Pulmonary artery endothelial cell (primary cell): ENCODE measurements at places on chromosomes 3 and 15. TPM values are rescaled to one million over a fixed set of nuclear protein-coding genes. Genes with fewer than 3 reads are reported as not detected.

Gene RARRES1
- 2.4 and 4.9 TPM in 2 replicates for total RNA-seq

DNA sequence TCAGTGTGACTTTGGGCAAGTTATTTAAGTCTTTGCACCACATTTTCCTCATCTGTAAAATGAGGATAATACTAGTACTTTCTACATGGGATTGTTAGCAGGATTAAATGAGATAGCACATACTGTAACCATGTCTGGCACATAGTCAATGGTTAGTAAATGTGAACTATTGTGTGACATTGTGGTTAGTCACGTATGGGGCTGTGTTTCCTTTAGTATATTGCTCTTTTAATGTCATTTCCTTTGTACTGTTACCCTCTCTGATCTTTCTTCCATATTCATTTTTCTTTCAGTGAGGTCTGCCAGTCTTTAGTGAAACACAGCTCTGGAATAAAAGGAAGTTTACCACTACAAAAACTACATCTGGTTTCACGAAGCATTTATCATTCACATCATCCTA, 21.4 kb downstream of the OPA1 start:
- DNase-seq, result no peak

GRCh38 chr15:96207377-96208006, 123.0 kb upstream of the NR2F2 start:
- no peak for DNase-seq

Gene FRMD5
- total RNA-seq, result 25.1 and 33.3 TPM in 2 replicates

DNA sequence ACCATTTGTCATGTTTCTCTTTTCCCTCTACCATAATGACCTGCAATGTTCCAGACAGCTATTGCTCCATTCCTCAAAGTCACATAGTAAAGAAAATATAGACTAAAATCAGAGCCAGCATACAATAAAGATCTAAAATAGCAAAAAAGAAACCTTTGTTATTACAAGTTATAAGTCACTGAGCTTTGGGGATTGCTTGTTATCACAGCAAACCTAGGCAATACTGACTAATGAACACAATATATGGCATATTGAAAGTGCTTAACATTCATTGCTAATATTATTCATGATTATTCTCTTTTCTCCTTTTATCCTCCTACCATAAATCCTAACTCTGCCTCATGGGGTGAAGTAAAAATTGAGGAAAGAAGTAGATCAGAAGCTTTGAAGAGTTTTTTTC, 27.4 kb upstream of the TIPARP start:
- DNase-seq, result no peak

- DNase-seq, result no peak
Observed at GRCh38 chr3:144868506-144868905, 896.9 kb downstream of the DIPK2A start.

Gene STAC
- not detected in 2 replicates for total RNA-seq

- DNase-seq, result no peak
Observed at GRCh38 chr15:38040615-38041014, 106.2 kb downstream of the TMCO5A start.

Gene LTK
- total RNA-seq, result 0.07 and 0.18 TPM in 2 replicates

Gene SCN10A
- 0.11 and 0.20 TPM in 2 replicates for total RNA-seq

DNA sequence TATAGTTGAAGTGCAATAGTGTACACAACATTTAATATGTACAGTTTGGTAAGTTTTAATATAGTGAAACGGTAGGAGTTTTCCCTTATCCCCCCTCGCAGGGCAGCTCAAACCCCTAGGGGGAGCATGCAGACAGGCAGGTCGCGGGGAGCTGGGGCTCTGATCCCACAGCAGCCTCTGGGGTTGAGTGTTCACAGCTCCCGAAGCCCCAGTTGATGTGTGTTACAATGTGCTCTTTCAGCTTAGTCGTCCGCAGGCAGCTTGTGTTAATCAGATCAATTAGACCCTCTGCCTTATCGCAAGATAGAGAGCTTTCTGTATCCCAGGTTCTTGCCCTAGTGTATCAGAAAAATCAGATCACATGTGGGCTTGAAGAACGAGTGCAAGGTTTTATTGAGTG, 143.1 kb upstream of the CHRNA7 start:
- DNase-seq, result no peak

DNA sequence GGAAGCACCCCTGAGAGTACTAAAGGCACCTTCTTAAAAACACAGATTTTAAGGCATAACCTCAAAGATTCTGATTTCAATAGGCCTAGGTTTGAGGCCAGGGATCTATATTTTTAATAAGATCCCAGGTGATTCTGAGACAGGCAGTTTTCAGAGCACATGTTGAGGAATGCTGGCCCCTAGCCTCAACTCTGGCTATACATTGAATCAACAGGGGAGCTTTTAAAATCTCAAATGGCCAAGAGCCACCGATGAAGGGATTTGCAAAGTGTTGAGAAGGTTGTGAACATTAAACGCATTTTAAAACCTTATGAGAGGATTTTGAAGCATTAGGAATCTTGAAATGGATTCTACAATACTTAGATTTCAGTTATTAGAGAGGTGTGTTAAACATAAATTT, 268.8 kb upstream of the ARHGEF26 start:
- DNase-seq, result no peak

DNA sequence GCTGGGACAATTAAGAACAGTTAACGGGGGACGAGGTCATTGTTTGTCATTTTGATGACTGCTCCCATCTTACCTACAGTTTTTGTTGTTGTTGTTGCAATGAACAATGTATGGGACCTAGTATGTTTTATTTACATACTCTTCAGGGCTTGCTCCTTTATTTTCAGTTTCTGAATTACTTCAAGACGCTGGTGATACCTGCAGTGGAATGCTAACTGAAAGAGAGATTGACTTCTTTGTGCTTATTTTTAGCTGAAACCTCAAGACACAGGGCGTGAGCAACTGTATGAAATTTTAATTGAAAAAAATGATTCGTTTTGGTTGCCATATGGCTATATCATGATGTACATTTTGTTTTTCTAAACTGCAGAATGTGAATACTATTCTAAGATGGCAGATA, 297.9 kb downstream of the EDEM1 start:
- DNase-seq, result no peak

DNA sequence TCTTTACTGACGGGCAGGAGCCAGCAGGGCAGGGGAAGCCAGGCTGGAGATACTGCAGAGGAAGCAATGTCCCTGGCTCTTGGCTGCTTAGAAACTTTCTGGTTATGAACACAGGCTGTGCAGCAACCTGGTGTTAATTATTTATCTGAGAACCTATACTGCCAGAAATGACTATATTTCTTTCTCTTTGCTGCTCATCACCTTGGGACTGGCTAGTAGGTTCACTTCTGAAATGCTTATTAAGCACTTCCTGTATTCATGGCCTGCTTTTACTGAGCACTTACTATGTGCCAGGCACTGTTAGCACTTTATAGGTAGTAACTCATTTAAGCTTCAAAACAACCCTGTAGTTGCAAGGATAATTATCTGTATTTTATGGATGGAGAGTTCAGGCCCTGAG, 57.6 kb downstream of the RAB11A start:
- no peak for DNase-seq

Gene GPR156
- 0.13 and 0.18 TPM in 2 replicates for total RNA-seq

GRCh38 chr3:98259-98654, 98.3 kb upstream of the CHL1 start:
- no peak for DNase-seq

Gene ACKR2
- total RNA-seq, result not detected in 2 replicates

- no peak for DNase-seq
Observed at GRCh38 chr3:72271923-72272322, 487.0 kb upstream of the PROK2 start.

- DNase-seq, result no peak
Observed at GRCh38 chr15:25689592-25689991, 173.5 kb downstream of the ATP10A start.

GRCh38 chr15:65344214-65344913, 33.4 kb downstream of the IGDCC3 start:
- DNase-seq, result no peak

Gene COL6A5
- total RNA-seq, result not detected in 2 replicates

Gene CDHR4
- not detected in 2 replicates for total RNA-seq

GRCh38 chr15:89858661-89859458, 34.9 kb downstream of the AP3S2 start:
- DNase-seq, result no peak

Gene CHRNB4
- not detected in 2 replicates for total RNA-seq

DNA sequence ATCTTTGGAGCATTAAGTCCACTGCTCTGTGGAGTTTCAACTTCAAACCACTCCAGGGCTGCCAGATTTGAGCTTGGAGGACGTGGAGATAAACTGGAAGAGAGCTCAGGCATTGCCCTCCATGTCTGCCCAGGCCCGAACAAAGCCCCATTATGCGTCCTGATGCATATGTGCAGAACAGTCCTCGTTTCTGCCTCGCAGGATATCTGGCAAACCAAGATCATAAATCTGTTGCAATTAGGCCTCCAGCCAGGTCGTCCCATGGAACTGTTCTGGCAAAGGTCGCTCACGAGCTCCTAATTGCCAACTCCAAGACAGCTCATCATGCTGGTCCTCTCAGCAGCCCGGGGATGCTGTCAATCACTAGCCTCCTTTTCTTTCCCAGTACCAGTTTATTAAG, 91.2 kb downstream of the SEMA5B start:
- DNase-seq, result no peak
